ENCODE measurements at places on chromosomes 16 and 17.
A peak's percentile ranks its signal among the peaks of the same experiment; 100 is the strongest.

DNA sequence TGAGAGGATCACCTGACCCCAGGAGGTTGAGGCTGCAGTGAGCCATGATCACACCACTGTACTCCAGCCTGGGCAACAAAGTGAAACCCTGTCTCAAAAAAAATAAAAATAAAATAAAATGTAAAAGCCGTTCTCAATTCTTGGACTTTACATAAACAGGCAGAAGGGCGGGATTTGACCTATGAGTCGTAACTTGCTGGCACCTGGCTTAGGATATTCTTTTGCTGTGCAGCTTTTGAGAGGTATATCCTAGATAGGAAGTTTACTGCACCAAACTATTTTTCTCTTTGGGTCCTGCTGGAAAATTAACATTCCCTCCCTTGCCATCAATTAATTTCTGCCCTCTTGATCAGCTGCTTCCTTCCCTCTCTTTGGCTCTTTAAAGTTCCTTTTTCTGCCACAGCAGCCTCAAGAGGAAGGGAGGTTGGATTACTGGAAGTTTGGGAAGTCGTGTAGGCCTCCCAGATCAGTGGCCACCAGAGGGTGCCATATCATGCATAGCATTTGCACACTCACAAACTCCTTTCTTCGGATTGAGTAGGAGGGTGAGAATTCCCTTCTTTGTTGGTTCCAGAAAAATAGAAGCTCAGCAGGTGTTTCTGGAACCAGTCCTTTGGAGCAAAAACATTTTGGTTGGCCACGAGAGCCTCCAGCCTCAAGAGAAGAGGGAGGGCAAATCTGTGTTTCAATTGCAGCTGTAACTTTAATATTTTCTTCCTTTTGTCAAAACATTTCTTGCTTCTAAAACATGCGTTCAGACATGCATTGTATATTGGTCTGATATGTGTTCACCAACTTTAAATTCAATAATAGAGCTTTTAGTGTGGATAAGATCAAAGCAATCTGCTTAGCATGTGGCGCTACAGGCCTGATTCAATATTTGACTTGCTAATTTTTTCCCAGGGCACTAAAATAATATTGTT lies 147.3 kb downstream of the CCDC182 start:
- peak; percentile 52 for DNase-seq

GRCh38 chr17:39569126-39569525 lies 38.6 kb downstream of the NEUROD2 start:
- DNase-seq, result no peak

DNA sequence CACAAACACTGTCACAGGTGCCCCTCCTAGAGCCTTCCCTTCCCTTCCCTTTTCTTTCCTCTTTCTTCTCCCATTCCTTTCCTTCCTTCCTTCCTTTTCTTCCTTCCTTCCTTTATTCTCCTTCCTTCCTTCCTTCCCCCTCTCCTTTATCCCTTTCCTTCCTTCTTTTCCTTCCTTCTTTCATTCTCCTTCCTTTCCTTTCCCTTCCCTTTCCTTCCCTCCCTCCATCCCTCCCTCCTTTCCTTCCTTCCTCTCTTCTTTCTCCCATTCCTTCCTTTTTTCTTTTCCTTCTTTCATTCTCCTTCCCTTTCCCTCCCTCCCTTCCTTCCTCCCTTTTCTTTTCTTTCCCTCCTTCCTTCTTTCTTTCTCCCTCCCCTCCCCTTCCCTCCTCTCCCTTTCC lies 170.0 kb downstream of the ENGASE start:
- no peak for DNase-seq

DNA sequence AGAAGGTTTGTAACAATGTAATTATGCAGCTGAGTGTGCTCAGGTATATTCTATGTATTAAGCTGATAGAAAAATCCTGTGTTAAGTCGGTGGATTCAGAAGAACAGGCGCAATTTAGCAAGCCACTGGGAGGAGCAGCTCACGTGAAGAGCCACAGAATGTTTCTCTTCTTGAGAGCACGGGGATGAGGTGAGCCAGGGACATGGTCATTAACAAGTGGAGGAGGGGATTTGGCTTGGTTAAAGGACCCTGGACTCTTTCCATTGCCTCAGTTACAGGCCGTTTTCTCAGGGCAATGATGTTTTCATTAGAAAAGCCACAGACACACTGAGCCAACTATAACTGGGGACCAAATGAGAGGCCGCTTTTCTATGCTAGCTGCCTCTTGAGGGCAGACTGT lies 178.7 kb downstream of the SNX29 start:
- DNase-seq, result no peak

DNA sequence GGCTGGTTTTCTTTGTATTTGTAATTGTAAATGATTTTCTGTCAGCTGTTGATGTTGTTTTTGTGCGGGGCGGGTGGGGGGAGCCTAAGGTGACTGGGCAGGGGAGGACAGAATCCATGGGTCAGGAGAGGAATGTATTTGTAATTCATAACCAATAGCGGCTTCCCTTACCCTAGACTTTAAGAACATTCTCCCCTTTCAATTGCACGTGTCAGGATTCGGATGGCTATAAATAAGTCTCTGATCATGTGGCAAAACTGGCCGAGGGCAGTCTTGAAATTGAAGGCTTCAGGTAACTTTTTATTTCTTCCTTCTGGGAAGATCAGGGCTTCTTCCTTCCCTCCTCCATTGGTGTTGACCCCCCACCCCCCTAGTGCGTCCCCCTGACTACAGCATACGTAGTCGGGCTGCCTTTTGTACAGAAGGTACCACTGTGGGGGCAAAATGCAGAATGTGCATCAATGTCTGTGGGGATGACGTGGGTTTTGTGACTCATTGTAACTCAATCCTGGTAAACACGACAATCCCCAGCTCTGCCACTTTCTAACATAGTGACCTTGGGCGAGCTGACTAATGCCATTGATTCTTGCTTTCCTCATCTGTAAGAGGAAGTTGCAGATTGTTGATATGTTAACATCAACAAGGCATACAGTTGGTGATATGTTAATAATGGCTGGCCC lies 16.2 kb downstream of the MARCHF10 start:
- no peak for DNase-seq

DNA sequence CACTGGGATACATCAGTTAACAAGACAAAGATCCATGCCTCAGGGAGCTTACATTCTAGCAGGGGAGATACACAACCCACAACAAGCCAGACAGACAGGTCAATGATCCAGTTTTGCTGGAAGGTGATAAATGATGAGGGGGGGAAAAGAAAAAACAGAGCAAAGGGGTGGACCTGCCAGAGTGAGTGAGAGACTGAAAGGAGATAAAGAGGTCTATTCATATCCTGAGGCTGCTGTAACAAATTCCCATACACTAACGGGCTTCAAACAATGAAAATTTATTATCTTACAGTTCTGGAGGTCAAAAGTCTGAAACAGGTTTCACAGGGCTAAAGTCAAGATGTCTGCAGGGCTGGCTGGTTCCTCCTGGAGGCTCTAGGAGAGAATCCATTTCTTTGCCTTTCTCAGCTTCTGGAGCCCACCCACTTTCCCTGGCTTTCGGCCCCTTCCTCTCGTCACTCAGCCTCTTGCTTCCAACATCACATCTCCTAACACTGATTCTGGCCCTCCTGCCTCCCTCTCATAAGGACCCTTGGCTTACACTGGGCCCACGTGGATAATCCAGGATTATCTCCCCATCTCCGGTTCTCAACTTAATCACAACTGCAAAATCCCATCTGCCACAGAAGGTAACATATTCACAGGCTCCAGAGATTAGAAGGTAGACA lies 81.5 kb downstream of the GAS7 start:
- no peak for DNase-seq

GRCh38 chr17:78105551-78105950 lies 23.0 kb downstream of the TMC6 start:
- DNase-seq, result no peak

DNA sequence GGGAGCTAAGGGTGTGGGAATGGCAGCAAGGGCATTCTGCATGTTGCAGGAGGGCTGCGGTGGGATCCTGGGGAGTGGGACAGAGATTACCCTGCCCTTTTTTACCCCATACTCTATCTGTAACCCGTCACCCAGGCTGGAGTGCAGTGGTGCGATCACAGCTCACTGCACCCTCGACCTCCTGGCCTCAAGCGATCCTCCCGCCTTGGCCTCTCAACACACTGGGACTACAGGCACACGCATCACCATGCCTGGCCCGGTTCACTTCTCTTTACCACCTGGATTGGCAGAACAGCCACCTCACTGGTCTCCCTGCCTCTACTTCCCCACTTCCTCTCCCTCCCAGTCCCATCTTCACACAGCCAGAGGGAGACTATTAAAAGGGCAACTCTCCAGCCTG lies 9.5 kb downstream of the ZNF385C start:
- no peak for DNase-seq

GRCh38 chr16:4578961-4579530 lies 22.9 kb downstream of the C16orf96 start:
- no peak for DNase-seq

- DNase-seq, result no peak
Measured at GRCh38 chr17:6872936-6873335, 41.4 kb upstream of the TEKT1 start.

- DNase-seq, result no peak
Measured at GRCh38 chr17:57099165-57099564, 14.1 kb downstream of the AKAP1 start.

DNA sequence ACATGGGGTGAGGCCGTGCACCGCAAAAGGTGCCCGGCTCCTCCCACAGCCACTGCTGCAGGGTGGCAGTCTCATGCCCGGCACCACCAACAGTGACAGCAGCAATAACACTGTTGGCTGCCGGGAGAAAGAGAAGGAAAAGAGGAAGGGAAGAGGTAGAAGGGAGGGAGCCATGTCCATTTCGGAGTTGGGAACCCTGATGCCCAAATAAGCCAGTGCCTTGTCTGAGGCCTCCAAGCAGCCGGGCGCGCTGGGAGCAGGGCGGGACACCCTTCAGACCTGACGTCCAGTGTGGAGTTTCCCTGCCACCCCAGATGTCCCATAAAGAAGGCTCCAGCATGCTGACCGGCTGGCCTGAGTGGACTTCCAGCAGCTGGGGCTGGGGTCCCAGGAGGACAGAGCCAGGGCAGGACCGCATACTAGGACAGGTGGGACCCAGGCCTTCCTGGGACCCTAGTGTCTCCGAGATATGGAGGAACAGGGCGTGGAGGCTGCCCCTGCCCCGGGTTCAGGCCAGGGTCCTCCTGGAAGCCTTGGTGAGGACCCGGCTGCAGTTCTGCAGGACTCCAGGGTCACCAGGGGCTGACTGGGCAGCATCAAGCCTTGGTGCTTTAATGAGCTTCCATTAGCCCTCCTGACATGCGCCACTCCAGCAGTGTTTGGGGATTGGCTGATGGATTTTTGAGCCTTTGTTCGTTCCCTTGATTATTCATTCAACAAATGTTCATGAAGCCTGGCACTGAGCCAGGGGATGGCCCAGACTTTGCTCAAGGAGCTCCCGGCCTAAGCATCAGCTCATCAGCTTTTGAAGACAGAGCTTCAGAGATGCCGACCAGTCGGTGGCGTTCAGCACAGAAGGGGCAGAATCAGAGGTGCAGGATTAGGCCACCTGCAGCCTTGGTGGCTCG lies 223.6 kb upstream of the CIBAR2 start:
- DNase-seq, result no peak

GRCh38 chr17:37465069-37465616 lies 24.5 kb upstream of the DUSP14 start:
- no peak for DNase-seq

Data from progenitor cell of endocrine pancreas (in vitro differentiated cells).